ENCODE measurements at places on chromosomes 7 and 10.

GRCh38 chr10:125165584-125166573 is 5.5 kb upstream of the CTBP2 start:
- no peak for DNase-seq

DNA sequence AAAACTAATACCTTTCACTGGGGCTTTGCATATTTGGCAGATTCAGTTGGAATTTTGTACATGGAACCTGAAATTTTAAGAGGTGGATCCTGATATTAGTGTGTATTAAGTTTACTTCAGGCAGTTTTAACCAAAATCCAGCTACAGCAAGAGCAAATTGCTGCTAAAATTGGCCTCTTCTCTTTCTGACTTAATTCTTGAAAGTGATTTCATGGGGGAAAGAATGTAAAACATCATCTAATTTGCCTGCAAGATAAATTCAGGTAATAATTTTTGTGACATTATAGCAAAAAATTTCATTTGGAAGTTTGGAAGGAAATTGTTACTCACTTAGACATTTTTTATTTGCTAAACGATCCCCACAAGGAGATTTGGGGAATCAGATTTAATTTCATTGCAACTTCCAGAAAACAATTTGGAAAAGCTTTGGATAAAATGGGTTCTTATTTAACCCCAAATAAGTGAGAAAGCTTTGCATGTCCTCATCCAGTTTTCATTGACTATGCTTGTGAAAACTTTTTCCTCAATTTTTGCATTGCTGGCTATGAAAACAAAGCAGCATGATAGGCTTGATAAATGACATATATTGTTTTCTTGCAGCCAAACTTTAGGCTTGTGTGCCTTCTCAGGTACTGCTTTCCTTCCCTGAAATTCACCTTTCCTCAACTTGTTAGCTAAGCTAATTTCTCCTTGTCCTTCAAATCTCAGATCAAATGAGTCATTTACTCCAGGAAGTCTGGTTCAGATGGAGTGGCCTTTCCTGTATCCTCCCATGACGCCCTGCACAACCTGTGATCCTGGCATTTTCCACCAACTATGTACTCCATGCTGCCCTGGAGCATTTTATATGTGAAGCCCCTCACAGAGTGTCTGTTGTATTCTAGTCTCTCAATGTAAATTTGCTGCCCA is 27.4 kb upstream of the ZNF438 start:
- DNase-seq = no peak

DNA sequence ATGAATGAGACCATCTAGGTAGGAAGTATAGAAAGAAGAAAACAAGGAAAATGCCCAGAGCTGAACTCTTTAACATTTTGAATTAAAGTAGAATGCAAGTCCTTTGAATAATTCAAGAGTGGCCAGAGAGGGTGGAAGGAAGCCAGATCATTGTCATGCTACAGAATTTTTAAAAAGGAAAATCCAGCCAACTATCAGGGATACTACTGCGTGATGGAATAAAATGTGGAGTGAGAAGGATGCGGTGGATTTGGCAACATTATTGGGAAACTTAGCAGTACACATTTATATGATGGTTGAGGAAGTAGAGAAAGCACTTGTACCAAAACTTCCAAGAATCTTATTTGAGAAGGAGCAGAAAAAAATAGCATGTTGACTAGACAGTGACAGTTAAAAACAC is 261.6 kb downstream of the GPR158 start:
- DNase-seq = no peak

DNA sequence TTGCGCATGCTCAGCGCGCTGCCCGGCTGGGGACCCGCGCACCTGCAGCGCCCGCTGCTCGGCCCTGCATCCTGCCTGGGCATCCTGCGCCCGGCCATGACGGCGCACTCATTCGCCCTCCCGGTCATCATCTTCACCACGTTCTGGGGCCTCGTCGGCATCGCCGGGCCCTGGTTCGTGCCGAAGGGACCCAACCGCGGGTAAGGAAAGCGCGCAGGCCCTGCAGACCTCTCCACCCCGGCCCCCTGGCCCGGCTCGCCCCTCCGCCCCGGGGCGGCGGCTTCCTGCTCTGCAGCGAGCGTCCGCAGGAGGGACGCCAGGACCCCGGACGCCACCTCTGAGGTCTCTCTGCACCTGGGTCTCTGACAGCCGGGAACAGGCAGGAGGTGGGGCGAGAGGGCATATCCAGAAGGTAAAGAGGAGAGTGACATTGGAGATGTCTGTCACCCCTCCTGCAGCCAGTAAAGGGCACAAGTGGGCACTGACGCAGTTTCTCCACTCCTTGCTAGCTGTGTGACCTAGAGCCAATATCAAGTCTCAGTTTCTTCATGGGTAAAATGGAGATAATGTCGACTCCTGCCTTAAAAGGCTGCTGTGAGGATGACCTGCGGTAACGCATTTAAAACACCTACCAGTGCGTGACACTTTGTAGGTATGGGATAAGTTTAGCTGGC is 338 bp downstream of the ATP6V0E2 start:
- no peak for DNase-seq

DNA sequence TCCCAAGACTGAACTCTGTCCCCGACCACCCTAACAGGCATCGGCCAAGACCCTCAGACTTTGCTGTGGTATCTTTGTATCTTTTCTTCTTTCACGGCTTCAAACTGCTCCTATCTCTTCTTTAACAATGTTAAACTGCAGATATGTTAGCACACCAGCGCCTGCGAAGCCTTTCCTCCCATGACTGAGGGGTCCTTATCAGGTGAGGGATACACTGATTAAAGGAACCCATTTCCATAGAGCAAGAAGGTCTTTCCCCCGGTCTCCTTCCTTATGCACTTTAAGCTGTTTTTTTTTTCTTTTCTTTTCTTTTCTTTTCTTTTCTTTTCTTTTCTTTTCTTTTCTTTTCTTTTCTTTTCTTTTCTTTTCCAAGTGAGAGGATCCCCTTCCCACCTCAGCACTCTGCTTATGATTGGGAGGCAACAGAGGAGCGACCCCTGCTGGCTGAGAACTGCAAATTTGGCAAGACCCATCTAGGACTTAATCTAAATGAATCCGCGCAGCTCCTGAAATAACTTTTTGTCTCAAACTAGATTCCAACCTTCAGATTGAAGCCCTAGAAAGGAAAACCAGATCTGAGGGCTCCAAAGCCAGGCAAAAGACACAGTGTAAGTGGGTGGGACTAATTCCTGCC is 109.9 kb downstream of the ITGB8 start:
- DNase-seq = no peak

GRCh38 chr7:16915405-16915804 is 33.6 kb upstream of the AGR3 start:
- DNase-seq = no peak

GRCh38 chr10:128087884-128088709 is 38.1 kb downstream of the MKI67 start:
- DNase-seq = no peak

- DNase-seq = no peak
These were observed 130.6 kb downstream of the CFTR start for GRCh38 chr7:117610396-117610795.

DNA sequence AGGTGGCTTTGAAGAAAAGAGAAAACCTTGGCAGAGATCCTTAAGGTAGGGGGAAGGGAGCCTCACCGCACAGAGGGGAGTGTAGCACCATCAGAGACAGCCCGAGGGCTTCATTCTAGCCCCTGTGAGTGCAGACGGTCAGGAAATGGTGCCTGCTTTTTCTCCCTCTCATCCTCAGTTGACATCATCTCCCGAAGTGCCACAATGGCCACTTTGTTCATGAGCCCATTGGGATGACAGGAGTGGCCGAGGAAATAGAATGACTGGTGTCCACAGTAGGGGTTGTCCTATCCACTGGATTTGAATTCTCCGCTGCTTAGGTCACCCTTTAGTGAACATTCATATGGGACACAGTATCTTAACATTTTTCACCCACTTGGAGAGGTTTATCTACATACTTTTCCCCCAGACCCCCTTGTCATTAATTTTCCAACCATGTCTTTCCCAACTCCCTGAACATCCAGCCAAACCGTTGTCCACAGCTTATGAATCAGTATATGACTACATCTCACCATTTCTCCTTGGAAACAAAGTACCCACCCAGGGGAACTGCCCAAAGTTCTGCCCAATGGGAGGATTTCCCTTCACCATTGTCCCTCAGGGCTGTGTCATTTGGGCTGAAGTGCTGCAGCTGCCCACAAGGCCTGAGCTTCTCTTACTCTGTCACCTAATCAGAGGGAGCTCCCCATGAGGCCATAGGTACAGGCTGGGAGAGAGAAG is 108.8 kb downstream of the ADCY1 start:
- DNase-seq = peak; percentile 35

DNA sequence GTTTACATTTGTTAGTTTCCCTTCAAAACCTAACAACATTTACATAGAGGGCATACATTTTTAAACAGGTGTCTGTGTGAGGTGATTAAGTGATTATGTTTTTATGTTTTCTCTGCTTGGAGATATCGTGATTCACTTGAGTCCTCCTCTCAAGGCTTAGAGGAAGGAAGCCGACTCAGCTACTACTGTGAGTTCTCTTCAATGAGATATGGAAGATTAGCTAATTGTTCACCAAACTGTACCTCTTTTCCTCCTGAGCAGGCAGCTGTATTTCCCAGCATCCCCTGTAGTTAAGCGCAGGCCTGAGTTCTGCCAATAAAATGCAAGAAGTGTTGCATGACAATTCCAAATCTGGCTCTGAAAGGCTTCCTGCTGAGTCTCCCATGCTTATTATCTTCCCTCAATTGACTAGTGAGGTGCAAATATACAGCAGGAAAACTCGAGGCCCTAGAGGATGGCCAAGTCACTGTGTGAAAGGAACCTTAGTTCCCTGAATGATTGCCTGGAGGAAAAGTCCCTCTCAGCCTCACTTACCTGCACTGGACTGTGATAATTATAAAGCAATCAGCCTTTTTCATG is 528.7 kb downstream of the GRM8 start:
- DNase-seq = no peak

GRCh38 chr10:77493851-77494261 is 143.8 kb downstream of the KCNMA1 start:
- peak; percentile 48 for DNase-seq

DNA sequence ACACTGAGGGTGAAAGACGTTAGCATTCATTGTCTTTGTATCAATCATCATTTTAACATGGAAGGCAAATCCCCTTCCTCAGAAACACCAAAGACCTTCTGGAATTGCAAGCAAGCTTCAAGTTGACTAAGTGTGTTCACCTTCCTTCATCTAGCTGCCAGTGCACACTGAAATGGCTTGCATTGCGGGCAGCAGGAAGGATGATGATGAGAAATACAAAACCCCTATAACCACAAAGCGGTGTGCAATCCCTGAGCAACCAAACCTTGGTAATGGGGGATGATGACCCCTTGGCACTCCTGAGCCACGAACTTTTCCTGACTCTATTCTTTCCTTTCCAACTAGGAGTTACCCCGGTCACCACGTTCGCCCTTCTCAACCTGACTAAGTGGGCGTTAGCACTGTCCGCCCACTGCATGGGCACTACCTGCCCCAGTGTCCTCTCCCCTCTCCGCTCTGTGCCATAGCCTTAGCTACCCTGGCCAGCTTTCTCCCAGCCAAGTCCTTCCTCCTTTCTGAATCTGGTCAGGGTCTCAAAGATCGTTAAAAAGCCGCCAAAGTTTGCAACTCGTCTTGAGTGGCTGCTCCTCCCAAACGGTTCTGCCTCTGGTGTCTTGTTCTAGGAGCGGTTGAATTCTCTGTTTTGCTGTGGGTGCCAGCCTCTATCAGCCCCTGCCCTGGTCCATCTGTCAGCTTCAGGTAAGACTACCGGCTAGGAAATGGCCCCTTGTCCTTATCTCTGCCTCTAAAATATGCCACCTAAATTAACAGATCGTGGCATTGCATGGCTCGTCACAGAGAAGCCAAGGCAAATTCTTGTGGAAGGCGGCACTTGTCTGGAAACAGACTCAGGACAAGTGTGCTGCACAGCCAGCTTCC is 586 bp upstream of the AOC1 start:
- no peak for DNase-seq

DNA sequence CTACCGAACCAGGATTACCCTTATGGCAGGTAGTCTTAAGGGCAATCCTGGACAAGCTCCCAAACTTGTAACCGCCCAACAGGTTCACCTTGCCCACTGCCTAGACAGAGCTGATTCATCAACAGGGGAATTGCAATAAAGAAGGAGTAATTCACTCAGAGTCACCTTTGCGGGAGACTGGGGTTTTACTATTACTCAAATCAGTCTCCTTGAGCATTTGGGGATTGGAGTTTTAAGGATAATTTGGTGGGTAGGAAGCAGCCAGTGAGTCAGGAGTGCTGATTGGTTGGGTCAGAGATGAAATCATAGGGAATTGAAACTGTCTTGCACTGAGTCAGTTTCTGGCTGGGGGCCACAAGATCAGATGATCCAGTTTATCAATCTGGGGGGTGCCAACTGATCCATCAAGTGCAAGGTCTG is 25.3 kb downstream of the HK1 start:
- no peak for DNase-seq

DNA sequence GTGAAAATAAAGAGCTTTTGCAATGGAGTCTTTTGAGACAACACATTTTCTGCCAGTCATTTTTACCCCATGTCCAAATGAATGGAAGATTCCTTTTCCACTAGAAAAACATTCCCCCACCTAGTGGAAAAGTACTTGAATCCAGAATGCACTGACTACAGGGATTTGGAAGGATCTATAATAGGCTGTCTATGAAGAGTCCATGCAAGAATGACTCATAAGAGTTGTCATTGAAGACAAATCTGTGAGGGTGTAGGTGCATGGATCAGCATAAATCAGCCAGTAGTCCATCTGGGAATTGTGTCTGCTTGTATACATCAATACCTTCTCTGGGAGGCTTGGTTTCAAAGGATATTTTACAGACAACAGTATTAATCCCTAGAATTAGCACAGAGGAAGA is 32.5 kb upstream of the TRUB1 start:
- no peak for DNase-seq

GRCh38 chr7:101543846-101544245 is 85.2 kb downstream of the MYL10 start:
- no peak for DNase-seq

DNA sequence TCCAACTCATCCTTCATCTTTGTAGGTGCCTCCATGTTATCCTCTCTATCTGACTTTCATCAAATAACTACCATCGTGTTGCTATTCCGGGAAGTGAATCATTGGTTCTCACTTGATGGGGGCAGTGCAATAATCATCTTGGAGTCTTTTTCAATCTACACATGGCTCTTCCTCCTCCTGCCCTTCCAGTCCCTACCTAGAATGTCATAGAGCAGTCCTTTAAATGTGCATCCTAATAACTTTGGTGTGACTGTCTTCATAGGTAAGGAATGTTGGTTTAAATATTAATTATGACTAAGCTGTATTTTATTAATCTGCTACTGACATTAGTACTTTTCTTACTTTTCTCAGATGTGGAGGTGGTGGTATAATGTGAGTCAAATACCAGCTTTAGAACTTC is 8.4 kb upstream of the CDK14 start:
- no peak for DNase-seq

- no peak for DNase-seq
These were observed 408.6 kb upstream of the PRKCQ start for GRCh38 chr10:6988654-6989053.

GRCh38 chr7:130008941-130009847 is 42.0 kb downstream of the ZC3HC1 start:
- DNase-seq = no peak

DNA sequence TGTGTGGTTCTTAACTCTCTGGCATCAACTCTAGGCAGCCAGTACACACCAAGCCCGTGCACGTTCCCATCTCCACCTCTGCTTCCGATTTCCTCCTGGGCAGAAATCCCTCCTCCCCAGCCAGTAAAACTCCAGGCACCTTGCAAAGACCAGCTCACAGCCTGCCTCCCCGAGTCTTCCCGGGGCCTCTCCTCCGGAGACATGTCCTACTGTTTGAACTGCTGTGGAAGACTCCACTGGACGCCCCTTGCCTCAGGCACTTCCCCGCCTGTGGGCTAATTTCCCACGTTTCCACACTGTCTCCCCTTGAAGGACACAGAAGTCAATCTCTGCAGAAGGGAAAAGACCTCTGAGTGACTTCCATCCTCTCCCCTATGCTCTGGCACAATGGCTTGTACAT is 210.7 kb upstream of the FRMD4A start:
- no peak for DNase-seq

Data from stimulated activated effector memory CD8-positive, alpha-beta T cell treated with anti-CD3 and anti-CD28 coated beads, Interleukin-12 subunit alpha, Interleukin-12 subunit beta, amount 100 ng/mL, for 72 hours (primary cell).